ENCODE measurements at places on chromosomes 7 and 10.

GRCh38 chr10:24722676-24723385, 856 bp downstream of the ARHGAP21 start:
- DNase-seq = no peak

DNA sequence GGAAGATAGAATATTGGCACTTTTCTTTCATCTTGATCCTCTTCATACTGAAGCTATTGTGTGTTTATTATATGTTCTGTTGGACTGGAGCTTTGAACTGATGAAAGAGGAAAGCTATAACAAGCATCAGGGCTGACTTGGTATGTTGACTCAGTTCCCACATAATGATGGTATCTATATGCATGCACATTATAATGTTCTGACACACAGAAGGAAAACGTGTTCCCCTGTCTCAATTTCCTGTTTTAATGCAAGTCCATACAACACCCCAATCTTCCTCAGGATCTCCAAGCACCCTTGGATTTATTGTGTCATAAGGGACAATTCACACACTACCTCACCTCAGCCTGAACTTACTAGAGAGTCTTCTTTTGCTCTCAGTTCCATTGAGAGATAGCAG, 8.3 kb upstream of the WASL start:
- DNase-seq = no peak

GRCh38 chr7:18511351-18512140, 16.0 kb downstream of the HDAC9 start:
- DNase-seq = no peak

GRCh38 chr7:37096341-37096740, 352.3 kb downstream of the ELMO1 start:
- DNase-seq = no peak

GRCh38 chr10:102616066-102616770, 28.1 kb upstream of the TRIM8 start:
- DNase-seq = no peak

- no peak for DNase-seq
These were observed 49.5 kb upstream of the ARHGAP12 start for GRCh38 chr10:31978156-31978483.

DNA sequence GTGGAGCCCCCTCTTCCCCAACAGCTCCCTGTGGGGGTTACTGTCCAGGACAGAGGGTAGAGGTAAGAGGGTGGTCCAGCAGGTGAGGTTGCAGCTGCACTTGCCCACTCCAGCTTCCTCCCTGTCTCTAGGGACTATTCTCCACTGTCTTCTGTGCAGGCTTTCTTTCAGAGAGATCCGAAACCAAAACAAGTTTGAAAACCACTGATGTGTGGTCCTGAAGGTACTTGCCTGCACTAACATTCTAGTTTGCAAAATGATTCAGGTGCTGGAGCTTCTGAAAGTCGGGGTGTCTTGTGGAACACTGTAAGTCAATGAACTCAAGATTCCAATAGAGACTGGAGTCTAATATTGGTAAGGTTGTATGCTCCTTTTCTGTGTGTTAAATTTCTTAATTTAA, 63.1 kb downstream of the BLNK start:
- no peak for DNase-seq

GRCh38 chr10:109275960-109276359, 647.4 kb downstream of the XPNPEP1 start:
- no peak for DNase-seq

GRCh38 chr7:108575156-108575555, 5.5 kb downstream of the DNAJB9 start:
- DNase-seq = no peak

DNA sequence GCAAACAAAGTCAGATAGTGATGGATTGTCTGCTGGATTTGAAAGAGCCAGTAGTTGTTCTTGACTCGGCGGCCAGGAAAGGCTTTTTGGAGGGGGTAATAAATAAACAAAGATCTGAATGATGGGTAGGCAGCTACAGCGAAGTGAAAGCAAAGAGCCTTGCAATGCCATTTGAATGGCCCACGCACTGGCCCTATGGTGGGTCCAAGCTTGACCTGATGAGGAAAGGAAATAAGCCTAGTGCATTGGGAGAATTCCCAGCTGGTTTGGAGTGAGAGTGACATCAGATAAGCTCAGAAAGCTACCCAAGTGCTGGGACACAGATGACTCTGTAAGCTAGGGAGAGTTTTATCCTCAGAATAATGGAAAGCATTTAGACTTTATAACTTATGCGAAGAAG, 365.2 kb downstream of the PLXDC2 start:
- no peak for DNase-seq

DNA sequence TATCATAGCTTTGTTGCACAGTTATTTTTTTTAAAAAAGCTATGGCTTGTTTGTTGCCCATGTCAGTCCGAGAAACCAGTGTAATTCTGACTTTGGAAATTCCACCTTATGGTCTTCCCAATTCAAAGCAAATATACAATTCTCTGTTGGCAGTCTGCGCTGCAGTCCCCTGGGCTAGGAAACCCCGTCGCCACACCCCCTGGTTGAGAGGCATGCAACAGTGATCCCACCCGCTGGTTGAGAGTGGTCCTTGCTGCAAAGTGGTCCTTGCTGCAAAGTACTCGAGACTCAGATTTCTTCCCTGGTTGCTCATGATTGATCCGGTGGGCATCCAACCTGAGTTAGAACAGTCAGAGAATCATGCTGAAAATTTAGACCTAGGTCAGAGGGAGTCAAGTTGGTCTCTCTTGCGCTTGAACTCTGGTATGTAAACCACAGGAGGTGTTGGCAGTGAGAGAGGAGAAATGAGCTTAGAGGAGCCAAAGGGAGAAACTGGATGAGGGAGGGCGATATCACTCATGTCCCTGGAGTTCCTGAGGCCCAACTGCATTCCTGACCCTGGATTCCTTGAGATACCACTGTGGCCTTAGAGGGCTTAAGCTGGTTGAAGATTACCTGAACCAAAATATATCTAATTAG, 45.0 kb upstream of the STK17A start:
- no peak for DNase-seq

- DNase-seq = no peak
These were observed 30.6 kb downstream of the ESYT2 start for GRCh38 chr7:158798741-158799140.

DNA sequence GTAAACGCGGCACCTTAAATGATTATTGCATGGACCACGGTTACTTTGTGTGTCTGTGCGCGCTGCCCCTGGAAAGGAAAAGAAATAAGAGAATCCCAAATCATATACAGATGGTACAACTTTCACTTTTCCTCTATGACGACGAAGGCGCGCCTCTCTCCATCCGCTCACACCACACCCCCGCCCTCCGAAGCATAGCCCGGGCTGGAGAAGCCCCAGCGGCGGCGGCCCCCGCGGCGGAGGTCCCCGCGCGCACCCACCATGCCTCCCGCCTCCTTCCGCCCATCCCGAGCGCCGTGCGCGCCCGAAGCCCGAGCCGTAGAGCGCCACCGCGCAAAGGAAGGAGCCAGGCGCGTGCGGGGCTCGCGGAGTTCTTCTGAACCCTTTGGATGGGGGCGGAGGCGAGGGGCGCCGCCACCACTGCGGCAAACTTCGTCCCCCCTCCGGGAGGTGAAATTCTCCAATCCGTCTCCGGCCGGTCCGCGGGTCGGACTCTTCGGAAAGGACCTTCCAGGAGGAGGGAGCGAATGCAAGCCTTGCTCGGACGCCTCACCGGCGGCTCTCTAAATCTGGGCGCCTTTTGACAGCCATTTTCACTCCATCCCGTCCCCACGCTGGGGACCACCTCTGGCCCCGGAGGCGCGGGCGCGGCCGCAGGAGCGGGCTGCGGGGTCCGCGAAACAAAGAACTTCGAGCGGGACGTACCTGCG, 588 bp downstream of the GLI3 start:
- DNase-seq = no peak

GRCh38 chr7:48245751-48246472, 74.7 kb downstream of the ABCA13 start:
- no peak for DNase-seq

DNA sequence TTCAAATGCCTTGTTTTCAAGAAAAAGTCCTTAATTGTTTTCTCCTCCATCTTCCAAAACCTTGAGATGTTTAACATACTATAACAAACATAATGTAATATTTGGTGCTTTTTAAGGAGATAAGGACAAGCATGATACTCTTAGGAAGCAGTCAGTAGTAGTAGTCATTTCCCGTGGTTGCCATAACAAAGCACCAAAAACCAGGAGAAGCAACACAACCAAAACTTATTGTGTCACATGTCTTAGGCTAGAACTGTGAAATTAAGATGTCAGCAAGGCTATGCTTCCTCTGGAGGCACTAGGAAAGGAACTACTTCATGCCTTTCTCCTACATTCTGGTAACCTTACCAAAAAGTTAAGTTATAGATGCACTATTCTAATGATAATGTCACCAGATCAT, 106.8 kb downstream of the MBL2 start:
- DNase-seq = no peak

GRCh38 chr10:119166118-119166500, 595 bp upstream of the SFXN4 start:
- DNase-seq = no peak

DNA sequence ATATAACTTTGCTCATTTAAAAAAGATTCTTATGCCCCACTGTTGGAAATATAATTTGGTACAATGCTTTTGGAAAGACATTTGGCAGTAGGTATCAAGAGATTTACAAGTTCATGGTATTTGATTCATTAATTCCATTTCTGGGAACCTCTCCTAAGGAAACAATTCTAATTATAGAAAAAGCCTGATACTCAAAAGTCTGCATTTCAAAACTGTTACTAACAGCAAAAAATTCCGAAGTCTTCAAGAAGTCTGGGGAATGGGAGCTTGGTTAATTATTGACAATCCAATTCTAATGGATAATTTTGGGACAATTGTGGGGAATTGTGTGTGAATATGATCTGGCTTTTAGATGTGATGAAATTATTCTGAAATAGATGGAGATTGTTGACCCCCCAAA, 59.6 kb downstream of the HDAC9 start:
- DNase-seq = no peak

DNA sequence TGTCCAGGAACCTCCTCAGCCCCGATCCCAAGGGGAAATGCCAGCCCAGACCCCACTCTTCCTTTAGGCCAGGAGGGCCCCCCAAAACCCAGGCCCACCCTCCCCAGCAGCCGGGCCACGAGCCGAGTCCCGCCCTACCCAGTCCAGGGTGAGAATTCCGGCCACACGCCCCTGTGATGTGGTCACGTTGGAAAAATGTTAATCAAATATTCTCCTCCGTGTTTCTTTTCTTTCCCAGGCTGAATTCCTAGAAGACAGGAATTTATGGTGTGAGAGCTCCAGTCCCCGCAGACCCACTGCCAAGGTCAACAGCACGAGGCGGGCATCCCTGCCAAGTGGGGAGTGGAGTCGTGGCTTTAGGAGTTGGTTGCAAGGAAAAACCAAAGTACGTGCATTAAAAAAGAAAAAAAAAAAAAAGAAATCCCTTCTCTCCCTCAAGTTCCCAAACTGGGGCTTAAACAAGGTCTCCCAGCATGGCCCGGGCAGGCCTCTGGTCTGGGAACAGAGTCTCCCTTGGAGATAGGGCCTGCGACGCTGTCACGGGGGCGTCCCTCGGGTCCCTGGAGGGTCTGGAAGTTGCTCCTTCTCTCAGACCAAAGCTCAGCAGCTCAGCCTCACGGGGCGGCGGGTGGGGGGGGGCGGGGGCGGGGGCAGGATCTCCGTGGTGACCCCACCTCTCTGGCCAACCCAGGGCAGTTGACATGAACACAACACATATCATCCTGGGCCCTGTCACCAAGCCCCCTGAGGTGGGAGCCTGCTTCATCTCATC, 28.1 kb upstream of the ELN start:
- DNase-seq = no peak

DNA sequence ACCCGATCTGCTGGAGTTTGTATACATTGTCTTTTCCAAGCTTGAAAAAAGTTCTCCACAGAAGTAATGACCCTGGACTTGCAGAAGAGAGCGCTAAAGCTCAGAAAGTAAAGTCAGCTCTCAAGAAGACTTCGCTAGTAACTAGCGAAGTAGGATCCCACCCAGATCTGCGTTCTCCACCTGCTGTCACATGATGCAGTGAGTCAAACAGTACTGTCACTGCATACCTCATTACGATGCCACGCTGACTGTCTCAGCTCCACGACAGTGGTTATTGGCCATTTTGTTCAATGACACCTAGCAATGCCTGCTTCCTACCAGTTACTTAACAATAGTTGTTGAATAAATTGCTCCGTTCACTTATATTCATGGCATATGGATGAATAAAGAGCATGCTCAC, 29.7 kb upstream of the SEC61G start:
- peak; percentile 15 for DNase-seq

DNA sequence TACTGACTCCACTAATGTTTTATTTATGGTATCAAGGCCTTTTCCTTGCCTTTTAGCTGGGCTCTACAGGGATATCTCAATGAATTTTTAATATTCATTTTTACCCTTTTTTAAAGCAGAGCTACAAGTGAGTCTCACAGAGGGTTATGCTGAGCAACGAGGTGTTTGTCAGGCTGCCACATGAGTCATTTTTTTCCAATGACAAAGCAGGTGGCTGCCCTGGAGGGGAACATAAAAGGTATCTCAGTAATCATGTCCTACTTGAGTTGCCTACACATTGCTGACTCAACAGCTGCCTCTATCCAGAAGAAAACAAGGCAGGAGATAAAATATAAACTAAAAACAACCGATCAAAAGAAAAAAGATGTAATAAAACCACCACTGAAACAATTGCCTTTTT, 1004.9 kb upstream of the POT1 start:
- no peak for DNase-seq

DNA sequence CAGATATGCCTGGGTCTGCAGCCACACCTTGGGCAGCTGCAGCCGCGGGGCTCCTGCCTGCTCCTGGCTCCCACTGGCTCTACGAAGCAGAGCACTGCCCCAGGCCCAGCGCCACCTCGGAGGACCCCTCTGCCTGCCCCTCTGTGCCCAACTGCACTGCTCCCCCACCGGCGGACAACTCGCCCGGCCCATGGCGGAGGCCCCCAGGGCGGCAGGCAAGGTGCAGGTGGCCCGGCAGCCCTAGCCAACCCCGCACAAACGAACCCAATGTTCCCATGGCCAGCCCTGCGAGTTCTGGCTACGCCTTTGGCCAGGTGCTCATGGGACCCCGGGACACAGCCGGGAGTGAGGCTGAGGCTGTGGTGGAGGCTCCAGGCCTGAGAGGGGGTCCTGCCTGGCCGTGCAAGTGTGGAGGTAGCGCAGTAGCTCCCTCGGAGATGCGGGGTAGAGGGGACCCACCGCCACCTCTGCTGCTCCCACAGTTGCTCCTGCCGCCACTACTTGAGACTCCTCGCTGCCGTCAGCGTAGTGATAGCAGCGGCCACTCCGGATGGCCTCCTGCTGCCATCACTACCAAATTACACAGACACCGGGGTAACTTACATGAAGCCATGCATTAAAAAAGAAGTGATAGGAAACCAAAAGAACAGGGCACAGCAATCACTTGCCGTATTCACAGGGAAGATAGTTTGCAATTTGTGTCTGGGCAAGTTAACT, 97.3 kb upstream of the SP4 start:
- DNase-seq = no peak
